ENCODE measurements at places on chromosomes 7 and 10. TPM values are rescaled to one million over a fixed set of nuclear protein-coding genes. Genes with fewer than 3 reads are reported as not detected.

DNA sequence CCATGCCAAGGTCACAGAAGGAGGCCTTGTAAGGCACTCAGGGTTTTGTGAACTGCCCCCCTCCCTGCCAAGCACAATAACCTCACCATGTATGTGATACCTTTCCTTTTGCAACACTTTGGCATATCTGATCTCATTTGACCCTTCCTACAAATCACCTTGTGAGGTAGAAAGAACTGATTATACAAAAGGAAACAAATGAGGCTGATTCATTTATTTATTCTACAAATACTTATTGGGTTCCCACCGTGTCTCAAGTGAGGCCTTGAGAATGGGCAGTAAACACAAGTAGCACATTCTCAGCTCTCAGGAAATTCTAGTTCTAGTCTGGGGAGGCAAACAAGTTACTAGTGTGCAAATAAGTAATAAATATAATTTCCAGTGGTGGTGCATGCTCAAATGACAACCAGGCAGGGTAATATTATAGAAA, 19.6 kb downstream of the PLCE1 start:
- no peak overlapping the region for H3K27ac ChIP-seq
- H3K27me3 ChIP-seq = no peaks in the 10 kb centered on the region
- no peak for DNase-seq
- H3K4me1 ChIP-seq = no peaks in the 10 kb centered on the region
- no peak overlapping the region for H3K4me3 ChIP-seq
- H3K36me3 ChIP-seq = no peaks in the 10 kb centered on the region

- H3K4me1 ChIP-seq = no peaks in the 10 kb centered on the region
- no peaks in the 10 kb centered on the region for H3K36me3 ChIP-seq
- peaks cover 4% of the 10 kb centered on the region for H3K27me3 ChIP-seq
- no peak overlapping the region for H3K4me3 ChIP-seq
- DNase-seq = no peak
- H3K27ac ChIP-seq = no peak overlapping the region
These were observed 261.6 kb downstream of the TNS3 start for GRCh38 chr7:47320296-47320695.

The TDRD1 gene
- 0.76 TPM for total RNA-seq

GRCh38 chr10:11209830-11210181, 192.1 kb downstream of the CELF2 start:
- peak overlapping the region; percentile 92 for H3K27ac ChIP-seq
- no peaks in the 10 kb centered on the region for H3K27me3 ChIP-seq
- H3K4me3 ChIP-seq = peak overlapping the region; percentile 65
- peaks cover 97% of the 10 kb centered on the region for H3K4me1 ChIP-seq
- H3K36me3 ChIP-seq = peaks cover 56% of the 10 kb centered on the region

The PDE1C gene
- not detected for total RNA-seq

Data from activated CD4-positive, alpha-beta memory T cell treated with anti-CD3 and anti-CD28 coated beads for 36 hours (primary cell).